ENCODE measurements at places on chromosomes 4 and X. TPM values are rescaled to one million over a fixed set of nuclear protein-coding genes. Genes with fewer than 3 reads are reported as not detected.
A peak's percentile ranks its signal among the peaks of the same experiment; 100 is the strongest.

DNA sequence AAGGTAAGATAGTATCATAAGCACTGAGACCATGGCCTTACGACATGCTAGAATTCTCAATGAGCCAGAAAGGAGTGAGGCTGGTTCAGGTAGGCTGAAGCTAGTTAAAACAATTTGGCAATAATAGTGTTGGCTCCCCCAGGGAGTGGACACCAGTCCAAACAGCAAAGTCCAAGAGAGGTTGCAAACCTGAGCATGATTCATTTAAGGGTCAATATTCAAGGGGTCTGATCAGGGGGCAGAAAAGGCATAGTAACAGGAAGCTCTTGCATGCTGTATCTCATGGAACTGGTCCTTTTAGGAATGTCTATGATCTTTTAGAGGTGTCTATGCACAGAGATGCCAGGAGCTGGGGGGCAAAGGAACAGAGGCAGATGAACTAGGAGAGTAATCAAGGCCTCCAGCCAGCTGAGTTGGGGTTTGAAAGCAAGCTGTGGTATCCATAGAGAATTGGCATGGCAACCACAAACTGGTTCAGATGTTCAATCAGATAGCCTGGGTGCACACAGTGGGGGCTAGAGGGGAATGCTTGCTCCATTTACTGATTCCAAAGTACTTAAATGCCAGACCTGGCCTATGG is 5.1 kb downstream of the GJB1 start:
- no peak for ATAC-seq

DNA sequence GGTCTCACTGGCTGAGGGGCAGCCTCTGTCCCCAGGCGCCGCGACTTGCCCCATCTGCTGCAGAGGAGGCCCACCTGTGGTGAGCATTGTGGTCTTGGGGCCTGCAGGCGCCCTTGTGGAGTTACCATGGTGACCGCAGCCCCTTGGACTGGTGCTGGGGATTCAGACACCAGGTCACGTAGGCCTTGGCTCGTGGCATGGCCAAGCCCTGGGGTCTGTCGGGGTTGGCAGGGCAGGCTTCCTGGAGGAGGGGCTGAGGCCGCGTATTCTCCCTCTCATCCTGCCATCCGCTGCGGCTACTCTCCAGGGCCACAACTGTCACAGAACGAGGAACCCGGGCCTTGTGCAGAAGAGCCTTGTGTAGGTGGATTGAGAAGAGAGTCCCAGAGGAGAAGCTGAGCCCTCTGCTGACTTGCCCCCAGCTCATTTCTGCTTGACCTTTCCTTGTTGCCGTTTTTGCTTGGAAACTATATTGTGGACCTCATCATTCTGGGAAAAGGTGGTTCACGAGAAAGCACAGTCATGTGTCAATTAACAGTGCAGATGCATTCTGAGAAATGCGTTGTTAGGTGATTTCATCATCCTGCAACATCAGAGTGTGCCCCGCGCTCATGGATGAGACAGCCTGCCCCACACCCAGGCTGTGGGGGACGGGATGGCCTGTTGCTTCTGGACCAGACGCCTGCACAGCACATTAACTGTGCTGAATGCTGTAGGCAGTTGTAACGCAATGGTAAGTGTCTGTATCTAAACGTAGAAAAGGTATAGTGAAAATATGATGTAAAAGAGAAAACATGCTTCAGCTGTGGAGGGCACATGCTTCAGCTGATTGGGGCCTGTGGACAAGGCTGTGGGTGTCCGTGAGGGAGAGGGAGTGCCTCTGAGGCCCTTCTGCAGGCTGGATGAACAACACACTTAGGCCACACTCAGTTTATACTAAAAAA is 38.5 kb downstream of the TRMT44 start:
- no peak for ATAC-seq

GRCh38 chrX:129802863-129803262 is 23.1 kb downstream of the SASH3 start:
- no peak for ATAC-seq

GRCh38 chr4:85168234-85168834 is 201.8 kb upstream of the WDFY3 start:
- ATAC-seq, result no peak

- ATAC-seq, result no peak
Measured at GRCh38 chr4:53315300-53315699, 50.6 kb downstream of the SCFD2 start.

- no peak for ATAC-seq
Measured at GRCh38 chr4:117968606-117969005, 65.7 kb upstream of the NDST3 start.

GRCh38 chr4:89538171-89538570 is 230.6 kb upstream of the GPRIN3 start:
- ATAC-seq, result no peak

GRCh38 chr4:184283659-184284335 is 66.1 kb upstream of the ENPP6 start:
- no peak for ATAC-seq

- ATAC-seq, result no peak
Measured at GRCh38 chrX:14079891-14080430, 50.3 kb upstream of the GEMIN8 start.

DNA sequence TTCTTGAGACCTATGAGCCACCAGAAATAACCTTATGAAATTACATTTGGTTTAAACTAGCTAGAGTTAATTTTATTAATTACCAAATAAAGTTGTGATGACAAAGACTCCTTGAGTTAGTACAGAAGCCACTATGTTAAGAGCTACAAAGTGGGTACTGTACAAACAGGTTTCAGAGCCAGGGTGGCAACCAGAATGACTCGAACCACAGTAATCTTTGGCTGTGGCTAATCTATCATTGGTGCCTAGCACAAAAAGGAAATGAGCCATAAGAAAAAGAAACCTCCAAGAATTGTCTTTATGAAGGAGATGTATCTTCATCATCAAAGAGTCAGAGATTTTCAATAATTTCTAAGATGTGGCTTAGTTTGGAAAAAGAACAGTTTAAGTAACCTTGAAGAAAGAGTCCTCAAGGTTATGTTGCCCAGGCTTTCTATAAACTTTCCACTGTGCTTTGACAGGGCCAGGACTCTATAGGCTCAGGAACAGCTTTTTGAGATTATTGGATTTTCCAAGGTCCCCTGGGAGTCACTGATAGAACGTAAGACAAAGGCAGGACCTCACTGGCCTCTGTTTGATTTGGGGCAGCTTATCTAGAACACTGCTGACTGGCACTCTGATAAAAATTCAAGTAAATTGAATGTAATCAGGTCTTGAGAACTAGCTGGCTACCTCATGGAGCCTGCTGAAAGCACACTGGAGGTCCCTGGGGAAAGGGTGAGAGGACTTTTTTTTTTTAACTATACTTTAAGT is 777.7 kb downstream of the STIM2 start:
- no peak for ATAC-seq

- ATAC-seq, result no peak
Measured at GRCh38 chrX:20372533-20372932, 105.8 kb upstream of the RPS6KA3 start.

- no peak for ATAC-seq
Measured at GRCh38 chrX:37060999-37061398, 52.8 kb downstream of the FAM47C start.

DNA sequence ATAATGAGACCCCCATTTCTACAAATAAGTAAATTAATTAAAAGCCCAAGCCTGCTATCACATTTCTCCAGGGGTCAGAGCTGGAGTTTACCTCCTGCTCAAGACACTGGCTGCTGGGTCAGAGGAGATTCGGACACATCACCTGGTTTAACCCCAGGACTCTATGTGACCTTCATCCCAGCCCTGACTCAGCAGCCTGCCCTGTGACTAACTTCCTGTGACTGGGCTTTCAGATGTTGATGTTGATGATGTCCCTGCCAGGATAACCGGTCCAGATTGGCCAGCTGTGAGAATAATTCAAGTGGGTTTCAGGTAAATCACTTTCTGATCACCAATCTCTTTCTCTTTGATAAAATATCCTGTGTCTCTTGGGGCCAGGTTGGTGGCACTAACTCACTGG is 102.4 kb upstream of the MAML3 start:
- ATAC-seq, result peak; percentile 77

DNA sequence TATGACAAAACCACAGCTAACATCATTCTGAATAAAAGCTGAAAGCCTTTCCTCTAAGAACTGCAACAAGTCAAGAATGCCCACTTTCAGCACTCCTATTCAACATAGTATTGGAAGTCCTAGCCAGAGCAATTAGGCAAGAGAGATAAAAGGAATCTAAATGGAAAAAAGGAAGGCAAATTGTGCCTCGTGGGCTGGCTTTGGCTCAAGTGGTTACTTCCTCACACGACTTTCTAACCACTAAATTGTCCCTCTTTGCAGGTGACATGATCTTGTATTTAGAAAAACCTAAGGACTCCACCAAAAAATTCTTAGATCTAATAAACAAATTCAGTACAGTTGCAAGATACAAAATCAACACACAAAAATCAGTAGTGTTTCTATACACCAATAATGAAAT is 57.2 kb downstream of the SCML2 start:
- no peak for ATAC-seq

GRCh38 chrX:9677098-9677739 is 88.4 kb downstream of the GPR143 start:
- ATAC-seq, result peak; percentile 98

- ATAC-seq, result no peak
Measured at GRCh38 chr4:173528378-173529321, 1.4 kb downstream of the HAND2 start.

GRCh38 chr4:38382520-38382919 is 281.5 kb upstream of the KLF3 start:
- ATAC-seq, result no peak

FANCB gene
- total RNA-seq, result 12.7 TPM

FATE1 gene
- total RNA-seq, result not detected

DCAF8L2 gene
- not detected for total RNA-seq

CENPVL1 gene
- not detected for total RNA-seq

ADGRG2 gene
- total RNA-seq, result not detected

SYP gene
- 53.4 TPM for total RNA-seq

CDKL2 gene
- 2.4 TPM for total RNA-seq

GAGE12F gene
- total RNA-seq, result not detected

SORBS2 gene
- total RNA-seq, result not detected

ZIC3 gene
- not detected for total RNA-seq

SMAD1 gene
- total RNA-seq, result 12.4 TPM
